ENCODE measurements at places on chromosomes 13 and 19.

GRCh38 chr19:41221514-41222205, 2.6 kb downstream of the AXL start:
- no peak for DNase-seq

- DNase-seq, result no peak
These were observed 3.7 kb downstream of the ZSCAN22 start for GRCh38 chr19:58330458-58330857.

DNA sequence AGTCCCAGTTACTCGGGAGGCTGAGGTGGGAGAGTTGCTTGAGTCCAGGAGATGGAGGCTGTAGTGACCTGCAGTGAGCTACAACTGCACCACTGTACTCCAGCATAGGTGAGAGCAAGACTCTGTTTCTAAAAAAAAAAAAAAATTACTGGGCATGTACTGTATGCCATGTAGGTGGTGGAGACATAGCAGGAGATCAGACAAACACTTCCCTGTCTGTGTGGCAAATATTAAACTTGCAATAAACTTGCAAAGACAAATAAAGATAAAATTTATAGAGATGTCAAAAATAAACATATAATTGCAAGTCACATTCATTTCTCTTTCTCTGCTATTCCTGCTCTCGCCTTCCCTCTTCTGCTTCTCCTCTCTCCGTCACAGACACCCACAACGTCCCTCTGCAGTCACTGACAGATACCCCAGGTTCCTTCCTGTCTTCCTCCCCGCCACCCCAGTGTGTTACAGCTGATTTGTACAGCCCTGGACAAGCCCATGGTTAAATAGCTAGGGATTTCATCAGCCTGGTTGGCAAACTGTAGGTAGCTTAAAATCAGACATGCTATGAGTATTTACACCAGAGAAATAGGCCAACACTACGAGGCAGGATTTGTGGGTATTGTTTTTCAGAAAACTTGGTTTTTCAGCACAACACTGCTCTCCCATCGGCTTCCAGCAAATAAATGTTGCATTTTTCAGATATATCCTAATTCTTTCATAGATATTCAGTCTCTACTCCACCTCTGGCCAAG, 1.3 kb upstream of the CD177 start:
- DNase-seq, result no peak

- no peak for DNase-seq
These were observed 32.7 kb downstream of the KCTD12 start for GRCh38 chr13:76853481-76853880.

- no peak for DNase-seq
These were observed 1.6 kb downstream of the DIAPH3 start for GRCh38 chr13:60162096-60162495.

- peak; percentile 62 for DNase-seq
These were observed 23.0 kb upstream of the NDFIP2 start for GRCh38 chr13:79457948-79458347.

GRCh38 chr13:28653111-28653510, 5.8 kb upstream of the POMP start:
- DNase-seq, result no peak

- no peak for DNase-seq
These were observed 692 bp upstream of the ZNF580 start for GRCh38 chr19:55640043-55640576.

GRCh38 chr13:72692884-72693514, 34.4 kb downstream of the MZT1 start:
- no peak for DNase-seq

DNA sequence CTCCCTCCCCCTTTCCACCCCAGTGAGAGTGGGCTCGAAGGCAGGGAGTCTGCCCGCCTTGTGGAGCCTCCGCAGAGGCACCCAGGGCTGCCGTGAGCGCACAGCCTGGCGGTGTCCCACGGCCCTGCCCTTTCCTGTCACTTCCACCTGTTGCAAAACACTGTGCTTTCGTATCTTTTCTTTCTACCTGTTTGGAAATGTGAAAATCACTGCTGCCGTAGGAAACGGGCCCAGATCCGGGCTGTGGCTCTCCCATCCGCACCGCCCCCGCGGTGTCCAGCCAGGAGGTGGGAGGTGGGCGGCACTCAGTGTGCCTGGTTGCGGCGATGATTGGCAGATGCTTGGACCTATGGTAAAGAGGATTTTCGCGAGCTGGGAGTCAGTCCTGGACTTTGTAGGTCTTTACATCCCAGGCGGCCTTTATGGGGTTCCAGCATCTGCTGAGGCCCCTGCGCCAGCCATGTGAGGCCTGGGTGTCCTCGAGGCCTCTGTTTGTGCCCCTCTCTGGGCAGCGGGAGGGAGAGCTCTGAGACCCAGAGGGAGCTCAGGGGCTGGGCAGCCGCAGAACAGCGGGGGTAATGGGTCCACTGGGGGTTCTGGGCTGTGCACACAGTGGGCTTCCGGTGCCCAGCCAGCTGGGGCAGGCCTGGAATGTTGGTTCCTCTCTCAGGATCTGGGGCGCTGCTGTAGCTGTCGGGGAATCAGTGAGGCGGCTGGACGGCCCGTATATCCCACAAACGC, 6.1 kb downstream of the STK11 start:
- DNase-seq, result no peak

GRCh38 chr19:19468424-19469050, 46.8 kb downstream of the TSSK6 start:
- DNase-seq, result no peak

GRCh38 chr19:54707962-54708361, 16.3 kb upstream of the KIR3DL3 start:
- DNase-seq, result no peak

- no peak for DNase-seq
These were observed 45.7 kb upstream of the F7 start for GRCh38 chr13:113059891-113060290.

DNA sequence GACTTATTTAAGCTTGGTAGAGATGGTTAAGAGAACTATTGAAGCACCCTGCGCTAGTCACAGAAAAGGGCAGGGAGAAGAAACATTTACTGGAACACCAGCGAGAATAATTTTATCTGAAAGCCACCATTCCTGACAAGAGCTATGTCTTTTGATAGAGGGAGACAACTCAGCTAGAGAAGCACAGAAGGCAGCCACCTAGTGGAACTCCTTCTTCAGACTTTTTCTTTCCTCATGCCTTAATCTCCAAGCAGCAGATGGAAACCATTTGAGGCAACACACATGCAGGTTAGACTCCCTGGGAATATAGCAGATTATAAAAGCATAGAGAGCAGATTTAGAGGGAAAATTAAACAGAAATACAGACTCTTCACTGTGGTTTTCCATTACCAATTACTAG, 813.4 kb downstream of the SLITRK6 start:
- DNase-seq, result no peak

GRCh38 chr19:53808710-53809125, 15.4 kb downstream of the NLRP12 start:
- peak; percentile 21 for DNase-seq

DNA sequence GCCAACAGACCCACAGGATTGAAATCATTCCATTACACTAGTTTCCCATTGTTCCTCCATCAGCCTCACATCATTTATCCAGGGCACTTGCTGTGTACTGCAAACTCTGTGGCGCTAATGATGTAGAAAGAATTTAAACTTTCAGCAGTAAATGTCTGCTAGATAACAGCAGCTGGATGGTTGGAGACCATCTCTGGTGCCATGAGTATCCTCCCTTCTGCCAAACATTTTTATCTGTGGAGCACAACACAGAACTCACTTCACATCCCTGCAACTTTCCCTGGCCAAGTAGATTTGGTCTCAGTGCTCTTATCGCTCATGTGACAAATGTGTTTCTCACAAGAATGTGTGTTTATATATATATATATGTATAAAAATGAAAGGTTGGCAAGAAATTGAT, 481.9 kb downstream of the FGF9 start:
- DNase-seq, result no peak

DNA sequence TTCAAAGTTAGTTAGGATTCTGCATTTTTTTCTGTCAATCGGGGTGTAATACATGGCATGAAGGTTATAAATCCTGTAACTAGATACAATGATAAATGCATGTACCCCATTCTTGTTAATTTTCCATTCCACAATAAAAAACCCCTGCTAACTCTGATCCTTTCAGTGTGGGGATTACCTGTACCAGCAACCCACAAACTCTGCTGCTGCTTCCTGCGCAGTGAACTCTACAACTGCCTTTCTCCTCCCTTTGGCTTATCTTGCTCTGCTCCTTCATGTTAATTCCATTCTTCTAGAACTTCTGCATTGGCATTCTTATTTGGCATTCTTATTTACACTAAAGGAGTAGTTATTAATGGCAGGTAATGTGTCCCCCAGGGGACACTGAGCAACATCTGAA, 273.1 kb downstream of the KLF12 start:
- DNase-seq, result no peak

DNA sequence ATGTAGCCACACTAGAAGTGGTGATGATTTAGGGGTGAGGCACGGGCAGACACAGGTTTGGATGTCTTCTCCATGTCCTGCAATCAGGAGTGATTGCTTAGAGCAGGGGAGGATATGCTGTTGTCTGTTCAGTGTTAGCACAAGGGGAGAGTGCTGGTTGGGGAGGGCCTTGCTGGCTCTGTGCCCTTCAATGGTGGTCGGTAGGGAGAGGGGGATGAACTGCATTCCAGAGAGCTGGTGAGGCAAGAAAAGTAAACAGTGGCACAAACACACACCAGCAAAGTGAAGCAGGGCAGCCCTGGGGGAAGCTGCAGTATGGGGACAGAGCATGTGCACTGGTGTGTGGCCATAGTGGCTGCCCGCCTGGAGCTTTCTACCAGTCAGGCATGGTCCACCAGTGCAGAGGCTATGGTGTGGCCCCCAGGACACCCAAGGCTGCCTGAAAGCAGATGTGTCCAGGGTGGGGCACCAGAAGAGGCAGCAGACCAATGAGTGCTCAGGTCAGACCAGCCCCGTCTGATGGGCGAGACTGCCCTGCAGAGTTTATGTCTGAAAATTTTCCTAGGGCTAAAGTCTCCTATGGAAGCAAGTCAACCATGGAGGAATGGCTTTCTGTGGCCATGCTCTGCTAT, 1676.9 kb downstream of the PCDH9 start:
- no peak for DNase-seq

GRCh38 chr13:78660495-78660857, 1.5 kb upstream of the OBI1 start:
- DNase-seq, result no peak

- no peak for DNase-seq
These were observed 133.9 kb downstream of the KL start for GRCh38 chr13:33150126-33150525.
